Caudate nucleus (tissue), 63 donors: ENCODE measurements at places on chromosomes 2 and 18.

DNA sequence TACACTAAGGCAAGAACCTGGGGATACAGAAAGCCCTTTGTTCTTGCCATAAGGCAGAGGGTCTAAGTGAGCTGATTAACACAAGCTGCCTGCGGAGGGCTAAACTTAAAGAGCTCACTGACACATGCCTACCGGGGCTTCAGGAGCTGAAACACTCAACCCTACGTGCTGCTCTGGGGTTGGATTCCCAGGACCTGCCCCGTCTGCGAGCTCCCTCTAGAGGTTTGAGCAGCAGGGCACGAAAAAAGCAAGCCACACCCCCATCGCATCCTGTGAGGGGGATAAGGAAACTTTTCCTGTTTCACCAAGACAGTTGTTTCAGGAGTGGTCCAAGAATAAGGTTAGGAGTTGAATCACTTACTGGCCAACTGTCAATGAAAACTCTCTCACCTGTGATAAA is 562.1 kb downstream of the TMX3 start:
- DNase-seq = no peak

- DNase-seq = no peak
Measured at GRCh38 chr2:128687565-128687964, 368.9 kb upstream of the HS6ST1 start.

DNA sequence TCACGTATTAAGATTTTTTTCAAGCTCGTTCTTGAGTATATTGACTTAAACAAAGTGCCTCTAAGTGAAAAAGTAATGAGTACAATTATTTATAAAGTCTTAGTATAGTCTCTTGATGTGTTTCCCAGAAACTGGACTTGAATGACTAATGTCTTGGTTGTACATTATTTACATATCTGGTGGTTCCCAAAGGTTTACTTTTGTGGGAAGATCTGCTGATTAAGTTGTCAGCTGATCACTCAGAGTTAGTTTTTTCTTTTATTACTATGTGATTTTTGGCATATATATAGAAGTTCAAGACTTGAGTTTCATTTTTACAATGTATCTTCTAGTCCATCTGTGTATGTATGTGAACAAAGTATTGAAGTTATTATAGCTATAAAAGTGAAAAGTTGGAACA is 29.5 kb downstream of the RNF144A start:
- no peak for DNase-seq

GRCh38 chr18:76391746-76392145 is 103.3 kb downstream of the ZNF516 start:
- no peak for DNase-seq

DNA sequence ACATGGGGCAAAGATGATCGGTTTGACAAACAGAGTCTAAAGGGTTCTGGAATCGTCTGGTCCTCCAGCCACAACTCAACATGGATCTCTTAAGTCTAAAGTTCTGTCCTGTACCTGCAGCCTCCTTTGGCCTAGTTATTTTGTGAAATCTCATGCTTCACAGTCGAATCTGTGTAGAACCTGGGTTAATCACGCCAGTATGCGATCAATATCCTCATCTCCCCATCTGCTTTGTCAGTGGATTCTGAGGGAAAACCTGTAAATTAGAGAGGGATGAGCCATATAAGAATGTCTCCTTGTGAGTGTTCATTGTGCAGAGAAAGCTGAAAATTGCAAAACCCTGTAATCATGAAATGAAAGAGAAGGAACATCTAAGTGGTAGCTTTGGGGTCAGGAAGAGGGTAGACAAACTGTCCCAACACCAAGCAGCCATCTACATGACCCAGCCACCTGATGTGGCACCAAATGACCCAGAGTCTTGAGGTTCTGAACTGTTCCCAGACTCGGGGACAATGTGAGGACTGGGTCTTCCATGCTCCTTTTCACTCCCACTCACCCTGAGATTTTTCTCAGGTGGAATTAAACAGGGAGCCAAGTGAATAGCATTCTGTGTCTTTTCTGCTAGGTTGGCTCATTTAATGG is 175.6 kb downstream of the ALPK2 start:
- DNase-seq = no peak

GRCh38 chr2:144876013-144876412 is 356.1 kb upstream of the ZEB2 start:
- no peak for DNase-seq

DNA sequence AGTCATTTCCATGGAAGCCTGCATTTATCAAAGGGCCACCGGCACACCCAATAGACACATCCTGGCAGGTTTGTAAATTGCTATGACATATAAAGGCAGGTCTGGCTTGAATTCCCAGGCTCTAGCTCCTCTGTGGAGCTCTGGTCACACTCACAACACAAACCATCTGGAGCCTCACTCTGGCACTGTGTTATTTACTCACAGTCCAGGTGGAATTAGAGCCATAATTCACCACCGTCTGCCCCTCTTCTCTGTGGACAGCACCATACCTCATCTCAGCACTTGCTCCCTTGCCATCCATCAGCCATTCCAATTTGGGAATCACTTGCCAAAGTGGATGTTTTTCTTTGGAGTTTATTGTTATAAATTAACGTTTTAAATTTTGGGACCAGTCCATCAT is 84.3 kb upstream of the OSR1 start:
- DNase-seq = no peak

DNA sequence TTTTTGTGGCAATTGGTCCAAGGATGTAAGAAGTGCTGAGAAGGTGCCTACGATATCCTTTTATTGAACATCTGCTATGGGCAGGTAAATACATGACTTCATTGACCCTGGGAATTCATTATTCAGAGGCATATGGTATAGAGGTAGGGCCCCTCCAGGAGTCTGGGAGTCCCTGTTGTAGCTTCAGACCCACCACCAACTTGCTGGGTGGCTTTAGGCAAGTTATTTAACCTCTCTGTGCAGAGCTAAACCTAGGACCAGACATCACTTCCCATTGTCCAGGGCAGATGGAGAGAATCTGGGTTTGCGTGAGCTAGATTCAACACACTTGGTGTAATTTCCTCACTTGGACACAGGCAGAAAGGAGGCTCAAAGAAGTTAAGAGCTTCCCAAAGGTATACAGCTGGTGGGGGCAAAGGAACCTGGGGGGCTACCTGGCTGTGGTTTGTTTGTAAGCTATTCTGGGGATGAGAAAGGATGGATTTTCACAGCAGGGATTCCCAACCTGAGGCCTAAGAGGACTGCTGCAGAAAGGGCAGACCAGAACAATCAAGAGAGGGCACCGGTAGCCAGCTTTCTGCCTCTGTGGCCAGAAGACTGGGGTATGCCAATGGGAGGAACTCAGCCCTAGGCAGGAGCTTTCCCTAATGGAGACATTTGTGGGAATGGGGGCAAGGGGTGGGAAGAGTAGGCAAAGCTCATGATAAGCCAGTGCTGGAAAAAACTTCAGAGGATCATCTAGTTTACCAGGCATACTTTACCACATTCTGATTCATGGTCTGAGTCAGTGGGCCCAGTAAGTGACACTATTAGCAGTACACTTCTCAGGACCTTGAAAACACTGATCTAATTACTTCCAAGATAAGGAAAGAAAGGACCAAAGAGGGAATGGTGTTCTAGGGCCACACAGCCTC is 102.7 kb upstream of the SMAD2 start:
- DNase-seq = no peak

DNA sequence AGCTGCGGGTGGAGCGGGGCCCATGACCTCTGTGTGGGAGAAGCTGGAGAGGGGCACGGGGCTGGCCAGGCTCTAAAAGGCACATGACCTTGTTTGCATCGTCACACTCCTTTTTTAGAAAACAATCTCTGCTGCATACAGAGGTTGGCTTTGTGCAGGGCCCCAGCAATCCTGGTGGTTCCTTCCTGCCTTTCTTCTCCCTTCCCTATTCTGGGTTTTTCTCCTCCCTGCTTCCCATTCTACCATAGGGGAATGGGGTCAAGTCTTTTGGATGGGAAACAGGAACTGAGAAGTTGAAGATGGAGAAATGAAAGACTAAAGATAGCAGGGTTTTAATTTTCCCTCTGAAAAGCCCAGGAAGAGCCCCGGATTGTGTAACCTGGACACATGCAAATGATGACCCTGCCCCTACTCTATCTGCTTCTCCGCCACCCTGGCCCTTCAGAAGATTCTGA is 53.9 kb downstream of the ASAP2 start:
- no peak for DNase-seq

DNA sequence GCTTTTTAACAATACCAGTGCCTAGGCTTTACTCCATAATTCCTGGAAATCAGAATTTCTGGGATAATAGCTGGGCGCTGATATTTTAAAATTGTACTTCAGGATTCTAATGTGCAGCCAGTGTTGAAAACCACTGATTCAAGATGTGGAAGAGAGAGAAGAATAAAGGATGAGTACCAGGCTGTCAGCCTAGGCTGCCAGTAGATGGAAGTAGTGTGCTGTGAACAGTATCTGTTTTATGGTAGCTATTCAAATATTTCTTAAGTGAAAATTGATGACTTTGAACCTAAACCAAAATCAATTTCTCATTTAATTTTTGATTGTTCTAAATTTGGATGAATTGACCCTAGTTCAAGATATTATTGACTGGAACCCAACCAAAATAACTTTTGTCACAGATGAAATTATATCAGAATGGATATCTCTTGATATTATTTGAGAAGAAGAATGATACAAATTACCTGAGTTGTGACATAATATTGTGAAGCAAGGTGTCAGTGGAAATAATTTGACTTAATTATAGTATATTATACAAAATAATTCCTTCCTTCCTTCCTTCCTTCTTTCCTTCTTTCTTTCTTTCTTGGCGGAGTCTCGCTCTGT is 88.0 kb downstream of the COMMD1 start:
- DNase-seq = no peak

DNA sequence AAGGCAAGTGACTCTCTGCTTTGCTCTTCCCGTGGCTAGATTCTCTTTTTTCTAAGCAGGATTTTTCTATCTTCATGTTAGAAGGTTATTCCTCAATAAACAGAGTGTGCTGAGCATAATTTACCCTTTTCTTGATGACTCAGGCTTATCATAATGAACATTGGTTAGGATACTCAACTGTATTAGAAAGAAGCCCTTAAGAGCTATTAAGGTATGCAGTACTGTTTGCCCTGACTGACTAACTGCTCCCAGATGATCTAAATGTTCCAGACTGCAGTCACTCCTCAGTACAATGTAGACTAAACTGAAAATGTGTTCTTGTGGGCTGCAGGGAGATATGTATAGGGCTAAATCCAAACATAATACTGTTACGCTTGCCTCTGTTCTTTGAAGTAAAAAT is 687.8 kb downstream of the NUP35 start:
- DNase-seq = no peak

DNA sequence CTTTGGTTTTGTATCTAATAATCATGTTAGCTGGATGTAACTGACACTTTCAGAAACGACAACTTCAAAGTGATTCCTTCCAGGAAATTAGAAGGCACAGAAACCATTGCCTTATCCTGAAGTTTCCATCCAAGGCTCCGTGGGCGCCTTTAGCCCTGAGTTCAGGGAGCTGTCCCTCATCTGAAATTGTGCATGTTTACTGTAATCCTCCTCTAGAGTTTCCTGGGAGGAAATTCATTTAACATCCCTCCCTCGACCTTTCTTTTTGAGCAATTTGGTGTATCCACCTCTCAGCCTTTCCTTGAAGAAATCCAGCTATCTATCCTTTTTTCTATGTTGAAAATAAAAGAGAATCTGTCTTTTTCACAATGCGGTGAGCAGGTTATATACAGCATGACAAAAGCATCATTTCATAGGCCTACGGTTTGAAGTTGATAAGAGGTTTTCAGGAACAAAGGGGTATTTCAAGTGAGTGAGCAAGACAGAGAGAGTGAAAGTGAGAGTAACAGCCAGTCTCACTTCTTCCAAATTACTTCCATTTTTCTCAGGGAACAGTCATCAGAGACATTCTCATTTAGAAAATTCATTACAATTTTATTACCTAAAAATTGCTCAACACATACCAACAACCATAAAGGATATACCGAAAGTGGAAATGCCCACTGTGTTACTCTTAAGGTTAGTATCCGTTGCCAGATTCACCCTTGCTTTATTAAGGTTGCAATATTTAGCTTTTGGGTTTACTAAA is 167.3 kb downstream of the MREG start:
- DNase-seq = no peak

DNA sequence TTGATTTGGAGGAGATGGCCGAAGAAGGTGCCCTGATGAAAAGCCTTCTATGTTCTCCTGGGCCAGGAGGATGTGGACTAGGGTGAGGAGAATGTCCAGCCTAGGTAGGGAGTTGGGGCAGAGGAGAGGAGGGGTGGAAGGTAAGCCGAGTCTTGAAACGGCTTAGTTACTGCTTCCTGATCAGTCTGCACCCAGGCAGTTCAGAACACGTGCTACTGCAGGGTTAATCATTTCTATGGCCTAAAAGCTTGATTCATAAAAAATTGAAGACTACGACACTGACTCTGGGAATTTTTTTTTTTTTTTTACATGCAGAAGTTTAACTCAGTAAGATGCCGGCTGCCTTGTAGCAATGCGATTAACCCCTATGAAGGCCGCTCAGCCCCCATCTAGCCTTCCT is 125.3 kb downstream of the TMEM163 start:
- no peak for DNase-seq

DNA sequence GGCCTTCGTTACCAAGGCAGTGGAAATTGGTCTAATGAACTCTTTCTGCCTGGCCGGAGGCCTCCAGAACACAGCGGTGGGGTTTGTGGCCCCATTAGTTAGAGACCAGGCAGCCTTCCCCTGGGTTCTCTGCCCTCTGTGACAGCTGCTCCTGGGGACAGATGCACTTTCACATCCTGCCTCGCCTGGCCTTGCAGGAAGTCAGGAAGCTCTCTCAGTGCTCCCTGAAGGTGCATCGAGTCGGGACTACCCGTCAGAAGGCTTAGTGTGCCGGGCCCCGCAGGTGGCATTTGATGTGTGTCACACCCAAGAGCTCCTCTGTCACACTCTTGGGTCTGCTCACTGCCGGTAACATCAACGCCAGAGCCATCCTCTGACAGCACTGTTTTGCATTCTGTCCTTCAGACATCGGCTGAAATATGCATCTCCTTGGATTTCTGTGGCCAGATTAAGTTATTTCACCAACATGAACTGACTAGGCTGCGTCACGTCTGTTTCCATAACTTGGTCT is 158.3 kb downstream of the LDLRAD4 start:
- DNase-seq = no peak

GRCh38 chr2:100110614-100111000 is 31.8 kb downstream of the AFF3 start:
- no peak for DNase-seq

GRCh38 chr2:46818819-46819218 is 96.8 kb downstream of the MCFD2 start:
- no peak for DNase-seq

DNA sequence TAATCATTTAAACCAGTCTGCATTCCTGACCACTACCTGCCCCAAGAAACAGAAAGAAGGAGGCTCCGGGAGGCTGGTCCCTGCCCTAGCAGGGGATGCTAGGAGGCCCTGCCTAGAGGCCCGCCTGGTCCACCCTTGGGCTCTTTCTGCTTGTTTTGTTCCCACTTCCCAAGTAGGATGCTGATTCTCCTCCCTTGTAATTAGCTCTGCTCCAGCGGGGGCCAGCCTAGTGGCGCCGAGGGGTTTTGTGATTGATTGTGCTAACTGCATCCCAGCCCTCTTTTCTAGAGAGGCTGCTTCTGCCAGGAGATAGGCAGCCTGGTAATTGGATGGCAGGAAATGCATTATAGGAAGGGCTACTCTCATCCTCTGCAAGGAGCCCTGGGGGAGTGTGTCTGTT is 220.0 kb downstream of the LOXHD1 start:
- DNase-seq = no peak

GRCh38 chr2:65377556-65378192 is 54.7 kb downstream of the SPRED2 start:
- no peak for DNase-seq
